ENCODE measurements at places on chromosomes 13 and 19.

- peak; percentile 48 for DNase-seq
Observed at GRCh38 chr19:703651-704446, 4.9 kb upstream of the PALM start.

GRCh38 chr13:113169277-113170272 is 11.1 kb downstream of the PROZ start:
- DNase-seq: no peak

GRCh38 chr13:60327511-60327910 is 69.5 kb upstream of the TDRD3 start:
- no peak for DNase-seq

DNA sequence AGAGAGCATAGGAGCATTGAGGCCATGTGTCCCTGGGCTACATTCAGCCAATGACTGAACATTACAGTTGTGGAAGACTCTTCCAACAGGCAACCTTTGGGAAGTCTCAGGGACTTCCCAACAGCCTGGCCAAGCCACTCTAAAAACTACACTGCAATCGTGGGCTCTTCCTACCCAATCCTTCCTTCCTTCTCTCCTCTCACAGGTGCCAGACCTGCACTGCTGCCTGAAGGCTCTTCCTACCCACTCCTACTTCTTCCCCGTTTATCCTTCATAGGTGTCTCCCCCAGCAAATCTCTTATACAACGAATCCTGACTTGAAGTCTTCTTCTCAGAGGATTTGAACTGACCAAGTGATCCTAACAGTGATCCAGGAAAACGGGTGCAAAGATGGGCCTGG is 47.1 kb upstream of the MBNL2 start:
- DNase-seq: no peak

DNA sequence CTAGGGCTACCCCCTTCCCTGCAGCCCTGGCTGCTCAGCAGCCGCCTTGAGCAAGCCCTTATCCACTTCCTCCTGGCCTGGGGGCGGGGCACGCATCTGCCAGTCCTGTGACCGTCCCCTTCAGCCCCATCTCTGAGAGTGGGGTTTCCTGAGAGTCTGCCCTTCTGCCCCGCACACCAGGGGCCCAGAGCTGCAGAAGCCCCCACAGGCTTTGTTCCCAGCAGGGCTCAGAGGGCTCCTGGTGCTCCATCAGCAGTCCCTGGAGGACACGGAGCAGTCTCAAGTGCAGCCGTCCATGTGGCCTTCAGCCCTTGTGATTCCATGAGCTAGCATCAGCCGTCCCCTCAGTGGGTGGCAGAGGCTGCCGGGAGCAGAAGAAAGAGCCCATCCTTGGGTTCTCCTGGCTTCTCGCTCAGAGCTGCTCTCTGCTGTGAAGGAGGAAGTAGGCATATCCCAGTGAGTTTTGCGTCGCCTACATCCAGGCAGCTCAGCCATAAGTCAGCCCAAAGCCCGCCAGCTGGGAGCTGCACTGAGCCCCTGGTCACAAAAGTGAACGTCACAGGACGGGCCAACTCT is 16.3 kb downstream of the MYO9B start:
- no peak for DNase-seq

GRCh38 chr13:39881887-39882286 is 226.4 kb downstream of the COG6 start:
- no peak for DNase-seq

GRCh38 chr19:45376045-45376724 is 5.8 kb upstream of the ERCC2 start:
- DNase-seq: no peak

DNA sequence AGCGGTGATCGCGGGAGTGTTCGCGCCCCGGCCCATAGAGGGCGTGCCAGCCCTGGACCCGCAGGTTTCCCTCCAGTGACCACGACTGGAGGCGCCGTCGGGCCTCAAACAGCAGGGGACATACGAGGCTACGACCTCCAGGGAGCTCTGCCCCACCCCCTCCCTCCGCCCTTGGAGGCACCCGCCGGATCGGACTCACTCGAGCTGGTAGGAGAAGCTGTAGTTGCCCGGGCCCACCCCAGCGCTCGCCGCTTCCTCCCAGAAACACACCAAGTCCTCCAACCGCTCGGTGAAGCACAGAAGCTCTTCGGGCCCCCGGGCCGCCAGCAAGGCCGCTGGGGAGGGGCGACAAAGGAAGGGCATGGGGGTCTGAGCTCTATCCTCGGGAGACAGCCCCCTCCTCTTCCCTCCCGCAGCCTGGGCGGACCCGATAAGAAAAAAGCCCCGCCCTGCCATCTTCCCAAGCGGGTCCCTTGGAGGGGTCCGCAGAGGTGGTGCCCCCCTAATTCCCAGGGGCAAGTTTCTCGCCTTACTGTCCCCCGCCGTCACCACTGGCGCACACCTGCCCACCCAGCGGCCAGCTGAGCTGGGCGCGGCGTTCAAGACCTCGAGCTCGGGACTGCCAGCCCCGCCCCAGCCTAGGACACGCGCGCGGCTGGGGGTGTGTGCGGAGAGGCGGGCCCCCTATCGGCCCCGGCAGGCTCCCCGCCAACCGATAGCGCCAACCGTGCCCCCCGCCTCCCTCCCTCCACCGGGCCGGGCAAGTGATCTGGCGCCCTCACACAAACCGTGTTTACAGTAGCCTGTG is 1.0 kb downstream of the EPOR start:
- DNase-seq: peak; percentile 48

GRCh38 chr19:15354566-15355296 is 22.4 kb upstream of the BRD4 start:
- no peak for DNase-seq

GRCh38 chr13:36414461-36414860 is 17.8 kb upstream of the CCNA1 start:
- DNase-seq: no peak

DNA sequence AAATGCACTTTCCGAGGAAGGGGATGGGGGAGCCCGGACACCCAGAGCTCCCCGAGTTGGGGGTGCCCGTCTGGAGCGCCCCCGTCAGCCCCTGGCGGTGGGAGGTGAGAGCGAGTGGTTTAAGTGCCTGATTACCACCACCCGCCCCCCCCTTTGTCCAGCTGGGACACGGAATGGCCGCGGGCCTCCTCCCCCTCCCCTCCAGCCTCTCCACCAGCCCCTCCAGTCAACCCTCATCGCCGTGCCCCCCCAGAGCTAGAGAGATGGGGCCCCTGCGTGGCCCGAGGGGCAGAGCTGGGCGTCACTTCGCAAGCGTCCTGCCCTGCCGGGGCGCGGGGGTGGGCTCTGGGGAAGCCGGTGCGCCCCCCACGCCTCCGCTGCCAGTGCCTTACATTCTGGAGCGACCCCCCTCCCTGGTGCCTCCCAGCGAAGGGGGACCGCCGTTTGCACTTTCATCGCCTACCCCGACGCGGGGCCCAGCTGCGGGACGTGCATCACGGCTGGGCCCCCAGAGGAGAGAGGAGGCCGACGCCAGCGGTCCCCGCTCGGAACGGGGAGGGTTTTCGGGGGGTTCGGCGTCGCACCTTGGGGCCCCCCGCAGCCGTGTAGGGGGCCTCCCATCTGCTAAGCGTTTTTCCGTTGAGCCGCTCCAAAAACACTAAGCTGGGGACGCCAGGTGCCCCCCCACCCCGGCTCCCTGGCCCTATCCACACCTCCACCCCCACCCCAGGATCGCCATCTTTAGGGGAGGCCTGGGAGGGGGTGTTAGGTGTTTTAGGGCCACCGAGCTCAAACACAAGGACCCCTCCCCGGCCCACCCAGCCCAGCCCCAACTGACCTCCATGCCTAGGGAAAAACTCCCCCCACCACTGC is 16.4 kb downstream of the SMIM24 start:
- DNase-seq: peak; percentile 42
